HEK293T (cell line): ENCODE measurements at places on chromosomes 1 and 21.

- no peak for DNase-seq
These were observed 29.5 kb downstream of the PIK3R3 start for GRCh38 chr1:46102769-46103476.

- DNase-seq = no peak
These were observed 1.4 kb upstream of the DENND2C start for GRCh38 chr1:114671011-114671938.

DNA sequence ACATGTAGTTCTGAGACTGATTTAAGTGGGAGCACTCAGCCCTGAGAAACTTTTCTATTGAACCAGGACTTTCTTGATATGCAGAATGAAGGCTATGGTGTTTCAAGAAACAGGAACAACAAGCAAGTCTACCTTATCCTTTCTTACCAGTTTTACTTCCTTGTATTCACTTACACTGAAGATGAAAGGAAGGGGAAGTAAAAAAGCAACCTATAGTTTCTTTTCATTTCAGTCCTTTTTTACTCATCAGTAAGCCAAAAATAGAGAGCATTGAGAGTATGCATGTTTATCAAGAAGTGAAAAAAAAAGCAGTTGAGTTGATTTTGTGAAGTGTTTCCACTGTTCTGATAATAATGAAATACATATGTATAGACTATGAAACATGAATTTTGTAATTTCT lies 1010.3 kb downstream of the AMY1C start:
- no peak for DNase-seq

DNA sequence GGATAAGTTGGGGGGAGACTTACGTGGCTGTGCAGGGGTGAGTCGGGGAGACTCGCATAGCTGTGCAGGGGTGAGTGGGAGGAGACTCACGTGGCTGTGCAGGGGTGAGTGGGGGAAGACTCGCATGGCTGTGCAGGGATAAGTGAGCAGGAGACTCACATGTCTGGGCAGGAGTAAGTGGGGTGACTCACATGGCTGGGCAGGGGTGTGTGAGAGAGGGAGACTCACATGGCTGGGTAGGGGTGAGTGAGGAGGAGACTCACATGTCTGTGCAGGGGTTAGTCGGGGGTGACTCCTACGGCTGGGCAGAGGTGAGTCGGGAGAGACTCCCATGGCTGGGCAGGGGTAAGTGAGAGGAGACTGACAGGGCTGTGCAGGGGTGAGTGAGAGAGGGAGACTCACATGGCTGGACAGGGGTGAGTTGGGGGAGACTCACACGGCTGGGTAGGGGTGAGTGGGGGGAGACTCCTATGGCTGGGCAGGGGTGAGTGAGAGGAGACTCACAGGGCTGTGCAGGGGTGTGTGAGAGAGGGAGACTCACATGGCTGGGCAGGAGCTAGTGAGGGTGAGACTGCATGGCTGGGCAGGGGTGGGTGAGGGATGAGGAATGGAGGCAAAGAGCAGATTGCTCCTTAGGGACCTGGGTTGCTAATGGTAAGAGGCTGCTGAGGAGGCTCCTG lies 56.0 kb upstream of the ABCG1 start:
- no peak for DNase-seq
